Articular chondrocyte of knee joint (primary cell): ENCODE measurements at places on chromosomes 7 and 10. TPM values are rescaled to one million over a fixed set of nuclear protein-coding genes. Genes with fewer than 3 reads are reported as not detected.

The GRID1 gene
- not detected in 2 replicates for total RNA-seq

The OR2A12 gene
- under 0.01 TPM in 1 of 2 replicates, not detected in the other for total RNA-seq

The DPYSL4 gene
- 2.4 and 6.9 TPM in 2 replicates for total RNA-seq

The STOX1 gene
- under 0.01 and 0.11 TPM in 2 replicates for total RNA-seq

The CYP26A1 gene
- not detected in 2 replicates for total RNA-seq

The AMPH gene
- total RNA-seq, result 4.3 and 5.4 TPM in 2 replicates
